ENCODE measurements at places on chromosomes 6 and 20. TPM values are rescaled to one million over a fixed set of nuclear protein-coding genes. Genes with fewer than 3 reads are reported as not detected.

The HCRTR2 gene
- total RNA-seq = 1.4 TPM

DNA sequence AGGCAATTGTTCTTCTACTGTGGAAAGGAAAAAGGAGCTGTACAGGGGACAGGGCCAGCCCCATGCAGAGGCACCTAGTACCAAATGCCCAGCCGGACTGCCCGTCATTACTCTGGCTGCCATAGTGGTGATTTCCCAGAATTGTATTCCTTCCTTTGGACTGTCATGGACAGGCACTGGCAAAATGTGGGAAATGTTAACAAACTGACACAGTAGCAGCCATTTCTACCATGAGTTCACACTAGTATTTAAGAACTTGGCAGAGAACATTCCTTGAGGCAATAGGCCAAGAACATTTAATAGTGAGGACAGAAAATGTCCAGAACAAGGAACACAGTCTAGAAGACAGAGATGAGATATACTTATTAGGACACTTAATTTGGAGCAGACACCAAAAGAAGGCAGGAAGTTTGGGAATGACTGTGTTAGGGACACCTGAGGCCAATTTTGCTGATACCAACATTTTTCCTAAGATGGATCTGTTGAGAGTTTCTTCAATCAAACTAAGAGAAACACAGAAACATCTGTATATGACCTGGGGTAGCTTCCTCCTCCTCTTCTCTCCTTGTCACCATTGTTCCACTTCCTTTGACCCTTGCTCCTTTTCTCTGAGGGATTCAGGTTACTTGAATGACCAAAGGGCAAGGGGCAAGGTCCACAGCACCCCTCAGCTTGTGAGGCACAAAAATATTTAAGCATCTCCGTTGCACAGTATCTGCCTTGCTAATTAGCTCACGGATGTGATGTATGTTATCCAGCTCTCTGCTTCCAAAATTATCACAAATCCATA, 14.9 kb downstream of the ADTRP start:
- peak; percentile 56 for DNase-seq

The KIFC1 gene
- total RNA-seq = 7.5 TPM

- DNase-seq = no peak
Measured at GRCh38 chr6:151417477-151417876, 26.1 kb upstream of the ZBTB2 start.

The AGER gene
- total RNA-seq = 2.9 TPM

The STX11 gene
- total RNA-seq = 17.8 TPM

The PHACTR3 gene
- 5.1 TPM for total RNA-seq

The ADISSP gene
- total RNA-seq = 7.7 TPM

- no peak for DNase-seq
Measured at GRCh38 chr6:39221115-39221514, 8.2 kb downstream of the KCNK5 start.

DNA sequence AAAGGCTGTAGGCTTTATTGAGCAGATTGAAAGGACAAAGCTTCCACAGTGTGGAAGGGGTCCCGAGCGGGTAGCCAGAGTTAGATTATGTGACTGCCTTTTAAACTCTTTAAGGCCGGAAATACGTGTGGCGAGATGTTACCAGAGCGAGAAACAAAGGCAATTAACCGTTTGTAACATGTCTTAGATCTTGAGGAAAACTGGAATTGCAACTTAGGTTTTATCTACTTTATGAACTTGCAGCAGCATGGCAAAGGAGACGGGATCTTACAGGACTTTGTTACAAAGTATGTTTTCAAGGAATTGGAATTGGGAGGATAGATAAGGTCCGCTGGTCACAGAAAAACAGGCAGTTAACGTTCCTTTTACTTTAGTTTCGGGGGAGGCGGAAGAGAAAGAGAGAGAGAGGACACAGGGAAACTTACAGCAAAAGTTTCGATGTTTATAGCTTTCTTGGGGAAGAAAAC, 594.7 kb upstream of the ADGRB3 start:
- peak; percentile 2 for DNase-seq

Data from umbilical cord (tissue), 2 donors.